Lung (tissue), 17 donors: ENCODE measurements at places on chromosomes 3 and 15. TPM values are rescaled to one million over a fixed set of nuclear protein-coding genes. Genes with fewer than 3 reads are reported as not detected.

The TMIE gene
- 0.63 TPM for total RNA-seq

The GP5 gene
- 1.1 TPM for total RNA-seq

The CNTN3 gene
- 1.5 TPM for total RNA-seq

The SLC49A4 gene
- total RNA-seq = 12.5 TPM

The TGM5 gene
- total RNA-seq = not detected

The PDIA3 gene
- 580 TPM for total RNA-seq

The HRG gene
- total RNA-seq = not detected

The ITGA11 gene
- 1.8 TPM for total RNA-seq

The ISLR2 gene
- 10.2 TPM for total RNA-seq

The SLC9A9 gene
- 66.3 TPM for total RNA-seq

The SNX22 gene
- 20.3 TPM for total RNA-seq

The KBTBD8 gene
- 4.8 TPM for total RNA-seq

The SAMMSON gene
- 0.12 TPM for total RNA-seq

The TNFSF10 gene
- 41.5 TPM for total RNA-seq

The WDR49 gene
- 17.6 TPM for total RNA-seq

The STARD9 gene
- 12.3 TPM for total RNA-seq

The C3orf22 gene
- total RNA-seq = 0.28 TPM

The GOLGA8Q gene
- 1.3 TPM for total RNA-seq

The ABHD14A gene
- 7.2 TPM for total RNA-seq

The CPEB1 gene
- total RNA-seq = 3.8 TPM

The C3orf70 gene
- total RNA-seq = 3.0 TPM

The HOMER2 gene
- 15.3 TPM for total RNA-seq

The C3orf33 gene
- 2.3 TPM for total RNA-seq

The LEKR1 gene
- 5.4 TPM for total RNA-seq

The POLQ gene
- total RNA-seq = 0.80 TPM

The MUC20 gene
- total RNA-seq = 15.7 TPM

The MCTP2 gene
- total RNA-seq = 92.5 TPM

The NPAP1 gene
- total RNA-seq = 0.34 TPM

The GOLGA8R gene
- 9.8 TPM for total RNA-seq

The SLC4A7 gene
- total RNA-seq = 87.1 TPM

The TRIM71 gene
- 2.9 TPM for total RNA-seq

The FAM107A gene
- 4.2 TPM for total RNA-seq

The AMIGO3 gene
- total RNA-seq = 0.25 TPM

The ZNF80 gene
- total RNA-seq = not detected

The NEDD4 gene
- total RNA-seq = 10.2 TPM

The ESYT3 gene
- total RNA-seq = 38.3 TPM

The CGNL1 gene
- 42.5 TPM for total RNA-seq

The OR5K2 gene
- total RNA-seq = not detected

The HCLS1 gene
- 23.9 TPM for total RNA-seq

The ARHGEF26 gene
- total RNA-seq = 45.5 TPM

The SLC12A1 gene
- total RNA-seq = 0.03 TPM

The GALNT15 gene
- 2.8 TPM for total RNA-seq

The SPSB4 gene
- 2.4 TPM for total RNA-seq

The RAB6B gene
- total RNA-seq = 5.1 TPM

The ADAMTSL3 gene
- 58.2 TPM for total RNA-seq

The PIK3CA gene
- total RNA-seq = 21.7 TPM

The OSTN gene
- total RNA-seq = not detected

The CD80 gene
- total RNA-seq = 8.6 TPM

The RBM5 gene
- 380 TPM for total RNA-seq
